Mucosa of gallbladder (tissue), 1 donor: ENCODE measurements at places on chromosomes 3 and 15. TPM values are rescaled to one million over a fixed set of nuclear protein-coding genes. Genes with fewer than 3 reads are reported as not detected.

Gene TRIM42
- total RNA-seq, result not detected

Gene MGLL
- 193 TPM for total RNA-seq

Gene TUSC7
- total RNA-seq, result not detected

Gene MYL3
- 1.8 TPM for total RNA-seq

Gene TPRG1
- total RNA-seq, result 3.9 TPM

Gene PAK2
- total RNA-seq, result 63.4 TPM

Gene CPN2
- total RNA-seq, result 0.12 TPM

Gene TGM4
- not detected for total RNA-seq

Gene FAIM
- total RNA-seq, result 19.5 TPM

DNA sequence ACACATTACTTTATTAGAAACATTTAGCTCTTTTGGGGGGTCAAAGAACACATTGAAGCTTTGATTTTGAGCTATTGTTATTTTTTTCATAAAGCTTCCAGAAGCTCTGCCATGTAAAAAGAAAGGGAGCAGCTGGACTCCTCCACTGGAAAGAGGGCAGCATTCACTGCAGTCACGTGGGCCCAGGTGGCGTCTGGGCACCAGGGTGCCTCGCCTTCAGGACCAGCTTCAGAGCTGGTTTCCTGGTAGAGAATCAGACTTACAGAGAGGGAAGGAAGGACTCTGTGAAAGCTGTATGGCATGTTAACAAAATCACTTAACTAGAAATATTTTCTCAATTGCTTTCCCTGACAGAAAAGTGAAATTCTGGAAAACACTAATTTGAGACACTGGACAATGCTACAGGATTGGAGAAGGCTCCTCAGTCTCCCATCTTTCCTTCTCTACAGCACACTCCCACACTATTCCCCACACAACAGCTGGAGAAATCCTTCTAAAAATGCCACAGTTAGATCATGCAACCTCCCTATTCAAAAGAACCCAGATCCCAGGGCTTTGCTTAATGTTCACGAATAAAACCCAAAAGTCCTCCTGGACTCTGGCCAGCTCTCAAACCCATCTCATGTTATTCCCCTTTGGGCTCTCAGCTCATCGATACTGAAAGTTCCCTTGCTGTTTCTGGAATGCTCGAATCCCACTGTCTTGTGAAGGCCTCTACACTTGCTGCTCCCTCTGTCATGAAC, 83.2 kb downstream of the NFKBIZ start:
- no peak for DNase-seq

GRCh38 chr3:96863129-96863740, 48.8 kb downstream of the EPHA6 start:
- no peak for DNase-seq

DNA sequence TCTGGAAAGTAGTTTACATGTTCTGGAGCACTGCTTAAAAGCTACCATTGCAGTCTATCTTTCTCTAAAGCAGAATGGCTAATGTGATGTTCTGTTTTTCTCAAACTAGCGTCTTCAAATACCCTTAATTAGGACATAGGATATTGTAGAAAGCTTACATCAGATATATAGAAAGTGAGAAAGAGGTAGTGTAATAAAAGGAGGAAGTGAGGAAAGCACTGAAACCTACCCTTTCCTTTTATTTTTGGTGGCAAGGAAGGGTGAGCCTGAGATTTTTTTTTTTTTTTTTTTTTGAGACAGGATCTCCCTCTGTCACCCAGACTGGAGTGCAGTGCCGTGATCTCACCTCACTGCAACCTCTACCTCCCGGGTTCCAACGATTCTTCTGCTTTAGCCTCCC, 9.4 kb downstream of the SENP2 start:
- DNase-seq, result no peak

DNA sequence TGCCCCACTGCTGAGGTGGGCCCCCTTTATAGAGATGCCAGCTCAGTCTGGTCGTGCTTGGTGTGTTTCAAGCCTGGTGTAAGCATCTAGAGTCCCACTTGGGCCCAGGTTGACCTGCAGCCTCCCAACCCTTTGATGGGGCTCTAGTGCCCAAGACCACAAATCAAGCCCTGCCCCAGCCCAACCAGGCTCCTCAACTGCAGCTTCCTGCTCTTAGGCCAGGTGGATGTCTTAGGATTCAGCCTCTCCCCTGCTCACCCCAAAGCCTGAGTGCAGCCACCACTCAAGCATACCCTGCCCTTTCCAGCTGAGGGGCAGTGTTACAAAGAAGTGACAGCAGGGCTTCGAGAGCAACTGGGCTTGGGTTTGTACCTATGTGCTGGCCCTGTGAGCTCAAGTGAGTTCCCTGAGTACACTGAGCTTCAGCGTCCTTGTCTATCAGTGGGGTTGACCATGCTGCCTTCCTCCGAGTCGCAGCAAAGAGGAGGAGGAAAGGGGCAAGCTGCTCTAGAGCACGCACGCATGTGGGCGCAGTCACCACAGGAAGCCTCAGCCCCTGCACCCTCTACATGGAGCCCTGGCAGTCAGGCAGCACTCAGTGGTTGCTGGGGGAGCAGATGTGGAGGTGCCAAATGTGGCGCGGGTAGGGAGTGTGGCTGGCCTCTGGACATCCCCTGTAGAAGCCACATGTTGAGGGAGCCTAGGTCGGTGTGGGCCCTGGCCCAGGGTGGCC, 120.7 kb downstream of the EEFSEC start:
- DNase-seq, result no peak

DNA sequence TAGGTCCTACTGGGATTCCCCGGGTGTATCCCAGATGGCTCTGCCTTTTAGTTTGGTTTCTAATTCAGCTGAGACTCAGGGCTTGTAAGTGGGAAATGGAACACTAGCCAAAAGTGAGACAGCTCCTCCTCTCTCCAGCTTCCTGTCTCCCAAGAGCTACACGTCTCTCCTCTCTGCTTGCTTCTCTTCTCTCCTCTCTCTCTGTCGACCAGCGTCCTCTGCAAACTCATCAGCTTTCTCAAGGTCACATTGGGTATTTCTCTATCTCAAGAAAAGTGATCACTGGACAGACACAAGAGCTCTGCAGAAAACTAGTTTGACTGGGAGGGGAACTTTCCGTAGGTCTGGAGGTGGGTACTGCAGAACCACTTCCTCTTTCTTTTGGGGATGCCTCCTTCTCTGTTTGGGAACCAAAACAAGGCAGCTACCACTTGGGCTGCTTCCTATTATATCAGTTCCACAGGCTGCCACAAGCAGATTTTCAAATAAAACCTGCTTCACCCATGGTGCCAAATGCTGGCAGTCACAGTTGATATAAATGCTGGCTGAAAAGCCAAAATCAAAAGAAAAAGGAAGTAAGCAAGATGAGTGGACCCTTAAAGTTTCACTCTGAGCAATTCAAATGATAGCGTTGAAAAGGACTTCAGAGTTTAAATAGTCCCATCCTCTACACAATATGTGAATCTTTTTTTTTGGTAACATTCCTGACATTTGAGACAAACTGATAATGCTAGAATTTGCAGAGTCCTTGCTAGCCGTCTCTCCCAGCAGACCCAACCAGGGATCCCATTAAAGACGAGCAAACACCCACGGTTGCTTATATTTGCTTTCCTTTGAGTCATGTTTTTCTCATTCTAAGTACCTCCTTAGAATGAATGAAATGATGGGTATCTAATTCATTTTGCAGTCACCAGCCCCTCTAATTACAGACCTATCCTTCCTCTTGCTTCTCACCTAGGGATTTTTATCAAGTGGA, 7.2 kb upstream of the DYNC1LI1 start:
- DNase-seq, result no peak

- no peak for DNase-seq
Observed at GRCh38 chr15:69623392-69624154, 171.0 kb downstream of the RPLP1 start.

DNA sequence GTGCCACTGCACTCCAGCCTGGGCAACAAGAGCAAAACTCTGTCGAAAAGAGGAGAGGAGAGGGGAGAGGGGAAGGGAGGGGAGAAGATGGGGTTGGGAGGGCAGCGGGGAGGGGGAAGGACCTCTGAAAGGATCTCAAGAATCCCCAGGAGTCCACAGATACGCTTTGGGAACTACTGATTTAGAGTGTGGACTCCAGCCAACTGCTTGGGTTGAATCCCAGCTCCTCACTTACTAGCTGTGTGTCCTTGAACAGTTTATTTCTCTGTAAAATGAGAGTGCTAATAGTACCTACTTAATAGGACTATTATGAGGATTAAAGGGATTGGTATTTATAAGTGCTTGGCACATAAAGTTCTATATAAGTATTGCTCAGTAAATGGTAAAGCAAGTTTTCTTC, 45.0 kb upstream of the FAH start:
- DNase-seq, result no peak

- peak; percentile 75 for DNase-seq
Observed at GRCh38 chr3:37967260-37967881, 23.2 kb upstream of the VILL start.

GRCh38 chr3:150607267-150608065, 4.3 kb downstream of the SELENOT start:
- no peak for DNase-seq

DNA sequence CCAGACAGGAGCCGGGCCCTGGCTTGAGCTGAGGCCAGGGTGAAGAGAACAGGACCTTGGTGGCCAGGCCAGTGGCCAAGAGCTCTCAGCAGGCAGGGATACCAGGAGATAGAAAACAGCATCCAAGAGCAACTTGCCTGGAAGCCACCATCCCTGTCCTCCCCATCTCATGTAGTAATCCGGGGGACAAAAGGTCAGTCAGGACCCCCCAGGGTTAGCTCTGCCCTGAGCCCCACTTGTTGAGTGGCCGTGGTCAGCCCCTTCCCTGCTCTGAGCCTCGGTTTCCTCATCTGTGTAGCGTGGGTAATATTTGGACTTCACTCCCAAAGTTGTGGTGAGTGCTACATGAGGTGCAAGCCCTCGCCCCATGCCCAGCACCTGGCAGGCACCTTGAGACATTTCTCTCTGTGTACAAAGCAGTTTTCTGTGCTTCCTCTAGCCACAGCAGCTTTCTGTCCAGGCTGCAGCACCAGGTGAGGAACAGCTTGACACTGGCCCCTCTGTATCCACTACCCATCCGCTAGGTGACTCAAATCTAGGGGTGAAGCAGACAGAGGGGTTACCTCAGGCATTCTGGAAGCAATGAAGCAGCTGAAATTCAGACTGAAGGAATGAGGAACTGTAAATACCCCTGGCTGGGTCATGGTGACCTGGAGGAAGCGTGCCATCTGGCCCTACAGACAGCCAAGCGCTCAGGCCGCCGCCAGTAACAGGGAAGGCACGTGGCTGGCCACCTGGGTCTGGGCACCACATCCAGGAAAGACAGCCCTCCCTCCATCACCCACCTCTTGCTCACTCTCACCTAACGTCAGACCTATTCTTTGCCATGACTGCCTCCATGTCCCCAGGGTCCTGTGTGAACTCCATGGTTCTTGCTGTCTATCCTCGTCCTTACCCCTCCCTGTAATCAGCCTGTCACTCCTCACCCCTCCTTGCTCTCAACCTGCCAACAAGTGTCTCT, 6.7 kb downstream of the CISH start:
- DNase-seq, result peak; percentile 50

- no peak for DNase-seq
Observed at GRCh38 chr15:70853973-70854665, at the start of gene LARP6. Gene LARP6, minus strand, starts transcription at chr15:70854157. Its CDS starts 69 bp downstream, at chr15:70854088.

DNA sequence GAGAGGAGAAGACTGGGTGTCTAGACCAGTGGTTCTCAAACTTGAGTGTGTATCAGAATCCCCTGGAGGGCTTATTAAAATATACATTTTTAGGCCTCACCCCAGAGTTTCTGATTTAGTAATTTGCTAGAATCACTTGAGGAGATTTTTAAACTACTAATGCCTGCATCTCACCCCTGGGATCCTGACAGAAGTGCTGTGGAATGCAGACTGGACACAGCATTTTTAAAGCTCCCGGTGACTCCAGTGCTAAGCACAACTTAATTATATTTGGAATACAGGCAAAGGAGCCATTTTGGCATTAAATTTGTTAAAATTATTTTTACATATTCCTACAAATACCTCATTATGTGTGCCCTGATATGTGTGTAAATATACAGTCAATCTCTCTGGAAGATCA, 26.7 kb upstream of the COL6A6 start:
- no peak for DNase-seq

DNA sequence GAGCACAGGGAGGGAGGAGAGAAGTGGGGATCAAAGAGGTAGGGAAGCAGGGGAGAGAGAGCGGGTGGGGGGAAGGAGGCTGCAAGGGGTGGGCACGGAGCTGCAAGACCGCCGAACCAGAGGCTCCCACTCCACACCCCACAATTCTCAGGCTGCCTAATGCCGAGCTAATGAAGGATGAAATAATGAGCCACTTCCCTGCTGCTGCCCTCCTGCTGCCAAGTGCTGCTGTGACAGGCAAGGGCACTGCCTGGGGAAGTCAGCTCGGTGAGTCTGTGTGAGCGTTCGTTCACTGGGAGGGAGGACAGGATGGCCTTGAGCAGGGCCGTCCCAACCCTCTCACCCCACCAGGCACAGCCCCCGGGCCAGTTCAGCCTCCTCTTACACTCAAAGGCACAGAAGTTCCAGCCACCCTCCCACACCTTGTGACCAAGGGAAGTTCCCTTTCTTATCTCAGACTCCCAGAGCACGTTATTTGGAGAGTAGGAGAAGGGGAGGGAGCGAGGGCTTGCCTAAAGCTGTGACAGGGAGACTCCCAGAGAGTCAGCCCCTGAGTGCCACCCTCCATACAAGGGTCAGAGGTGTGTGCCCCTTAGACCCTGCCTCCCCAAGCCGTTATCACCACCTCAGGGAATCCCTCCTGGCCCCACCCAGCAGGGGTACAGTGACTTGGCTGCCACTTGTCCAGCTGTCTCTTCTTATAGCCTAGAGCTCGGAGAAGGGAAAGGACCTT, 12.4 kb downstream of the GLYCTK start:
- peak; percentile 56 for DNase-seq

GRCh38 chr15:90086868-90087268, 15.4 kb downstream of the IDH2 start:
- DNase-seq, result no peak

GRCh38 chr15:87620393-87620792, 636.1 kb downstream of the NTRK3 start:
- DNase-seq, result no peak

DNA sequence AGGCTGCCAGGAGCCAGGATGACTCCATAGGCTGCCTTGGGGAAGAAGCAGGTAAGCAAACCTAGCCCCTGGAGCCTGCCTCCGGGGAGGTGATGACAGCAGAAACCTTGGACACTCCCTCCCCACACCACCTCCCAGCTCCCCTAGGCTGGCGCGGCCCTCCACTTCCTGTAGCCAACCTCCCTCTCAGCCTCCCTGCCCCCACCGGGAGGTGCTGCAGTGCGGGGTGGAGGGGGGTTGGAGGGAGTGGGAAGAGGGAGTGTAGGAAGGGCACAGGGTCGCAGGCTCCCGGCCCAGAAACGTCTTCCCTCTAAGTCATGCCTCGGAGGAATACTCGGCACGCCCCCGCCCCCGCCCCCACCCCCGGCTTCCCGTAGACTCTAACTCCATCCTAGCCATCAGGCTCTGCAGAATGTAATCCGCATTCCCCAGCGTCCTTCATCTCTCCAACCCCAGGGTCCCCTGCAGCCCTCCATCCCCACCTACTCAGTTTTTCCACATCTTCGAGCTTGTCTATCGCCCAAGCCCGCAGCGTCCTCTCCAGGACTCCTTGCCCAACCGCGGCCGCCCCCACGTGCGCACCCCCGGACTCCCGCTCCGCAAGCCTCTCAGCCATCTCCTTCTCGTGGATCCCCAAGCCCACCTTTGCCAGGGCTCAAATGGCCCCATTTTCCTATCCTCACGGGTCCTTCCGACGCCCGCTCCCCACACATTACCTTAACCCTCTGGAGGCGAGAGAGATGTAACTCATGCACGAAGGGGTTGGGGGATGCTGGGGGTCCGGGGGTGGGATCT, 528 bp downstream of the LPCAT4 start:
- DNase-seq, result peak; percentile 62
